Activated CD4-positive, alpha-beta T cell treated with anti-CD3 and anti-CD28 coated beads, Interleukin-2, Interleukin-6, amounts not matched to agents 100 ng/mL and 50 ng/mL, durations not matched to agents 16 hours and 8 hours (primary cell): ENCODE measurements at places on chromosomes 11 and 22.

GRCh38 chr11:88357323-88358039 is 19.9 kb upstream of the CTSC start:
- DNase-seq = peak; percentile 79

- no peak for DNase-seq
Observed at GRCh38 chr22:47567126-47568090, 805.0 kb downstream of the TBC1D22A start.

DNA sequence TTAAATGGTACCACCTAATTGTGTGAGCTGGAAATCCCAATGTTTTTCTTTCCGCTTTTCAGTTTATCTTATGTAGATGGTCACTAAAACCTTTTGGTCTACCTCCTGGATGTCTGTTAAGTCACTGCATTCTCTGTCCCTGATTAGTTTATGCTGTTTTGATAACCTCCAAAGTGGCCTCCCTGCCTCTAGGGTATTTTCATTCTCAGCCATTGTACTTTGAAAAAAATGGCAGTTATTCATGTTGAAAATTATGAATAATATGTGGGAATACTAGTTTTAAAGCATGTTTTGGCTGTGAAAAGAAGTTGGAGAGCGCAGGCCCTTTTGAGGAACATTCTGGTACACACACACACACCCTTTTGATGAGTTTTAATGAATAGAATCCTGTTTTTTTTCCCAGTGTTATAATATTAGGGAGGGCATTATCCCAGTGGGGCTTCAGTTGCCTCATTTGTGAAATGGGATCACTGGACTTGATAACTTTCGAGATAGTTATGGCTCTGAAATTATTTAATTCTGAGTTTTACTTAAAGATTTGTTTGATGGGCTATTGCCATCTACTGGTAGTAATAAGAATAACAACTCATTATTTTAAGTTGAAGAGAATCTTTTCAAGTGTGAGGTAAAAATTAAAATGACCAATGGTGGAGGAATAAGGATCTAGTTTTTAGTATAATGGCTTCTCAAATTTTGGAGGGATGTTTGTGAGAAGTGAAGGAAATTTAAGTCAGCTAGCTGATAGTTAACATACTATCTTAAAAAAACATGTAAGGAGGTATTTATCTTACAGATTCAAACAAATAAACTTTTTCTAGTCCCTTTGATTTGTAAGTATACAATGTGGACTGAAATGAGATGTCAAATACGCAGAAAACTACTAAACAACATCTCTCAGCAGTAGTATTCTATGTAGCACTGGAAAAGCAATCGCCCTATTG is 3.9 kb downstream of the FDX1 start:
- DNase-seq = peak; percentile 24

GRCh38 chr11:102142333-102142732 is 32.1 kb downstream of the YAP1 start:
- no peak for DNase-seq

DNA sequence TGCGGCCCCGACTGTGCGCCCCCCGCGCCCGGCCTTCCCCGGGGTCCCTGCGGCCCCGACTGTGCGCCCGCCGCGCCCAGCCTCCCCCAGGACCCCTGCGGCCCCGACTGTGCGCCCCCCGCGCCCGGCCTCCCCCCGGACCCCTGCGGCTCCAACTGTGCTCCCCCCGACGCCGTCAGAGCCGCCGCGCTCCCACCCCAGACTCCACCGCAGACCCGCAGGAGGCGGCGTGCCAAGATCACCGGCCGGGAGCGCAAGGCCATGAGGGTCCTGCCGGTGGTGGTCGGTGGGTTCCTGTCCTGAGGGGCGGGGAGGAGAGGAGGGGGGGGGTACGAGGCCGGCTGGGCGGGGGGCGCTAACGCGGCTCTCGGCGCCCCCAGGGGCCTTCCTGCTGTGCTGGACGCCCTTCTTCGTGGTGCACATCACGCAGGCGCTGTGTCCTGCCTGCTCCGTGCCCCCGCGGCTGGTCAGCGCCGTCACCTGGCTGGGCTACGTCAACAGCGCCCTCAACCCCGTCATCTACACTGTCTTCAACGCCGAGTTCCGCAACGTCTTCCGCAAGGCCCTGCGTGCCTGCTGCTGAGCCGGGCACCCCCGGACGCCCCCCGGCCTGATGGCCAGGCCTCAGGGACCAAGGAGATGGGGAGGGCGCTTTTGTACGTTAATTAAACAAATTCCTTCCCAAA is 3.1 kb downstream of the DRD4 start:
- no peak for DNase-seq

GRCh38 chr11:73461964-73462363 is 85.8 kb downstream of the RELT start:
- no peak for DNase-seq

DNA sequence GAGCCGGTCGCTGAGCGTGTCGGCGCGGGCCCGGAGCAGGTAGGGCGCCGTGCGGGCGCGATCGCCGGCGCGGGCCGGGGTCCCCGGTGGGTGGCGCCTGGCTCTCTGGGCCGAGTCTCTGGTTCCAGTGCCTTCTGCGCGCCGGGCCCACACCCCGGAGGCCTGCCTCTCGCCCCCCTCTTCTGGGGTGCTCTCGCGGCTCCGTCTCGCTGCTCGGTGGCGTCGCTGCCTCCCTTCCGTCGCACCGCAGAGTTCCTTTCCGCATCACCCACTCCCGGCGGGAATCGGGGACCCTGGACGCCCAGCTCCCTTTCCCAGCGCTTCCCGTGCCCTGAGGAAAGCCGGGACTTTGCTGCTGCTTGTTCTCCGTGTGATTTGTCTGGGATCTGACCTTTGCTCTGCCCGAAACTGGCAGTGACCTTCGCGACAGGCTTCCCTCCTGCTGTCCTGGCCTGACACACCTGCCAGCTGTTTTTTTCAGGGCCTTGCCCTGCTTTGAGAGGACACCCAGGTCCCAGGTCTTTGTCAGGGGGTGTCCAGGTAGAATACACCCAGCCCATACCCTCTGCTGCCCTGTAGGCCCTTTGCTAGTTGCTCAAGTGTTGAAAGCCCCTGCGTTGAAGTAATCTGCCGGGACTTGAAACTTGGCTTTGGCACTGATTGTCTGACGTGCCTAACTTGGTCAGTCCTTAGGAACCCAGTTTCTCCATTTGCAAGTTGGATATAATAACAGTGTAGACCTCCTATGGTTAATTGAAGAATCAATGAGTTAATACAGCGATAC is 711 bp downstream of the FDX1 start:
- DNase-seq = peak; percentile 36

DNA sequence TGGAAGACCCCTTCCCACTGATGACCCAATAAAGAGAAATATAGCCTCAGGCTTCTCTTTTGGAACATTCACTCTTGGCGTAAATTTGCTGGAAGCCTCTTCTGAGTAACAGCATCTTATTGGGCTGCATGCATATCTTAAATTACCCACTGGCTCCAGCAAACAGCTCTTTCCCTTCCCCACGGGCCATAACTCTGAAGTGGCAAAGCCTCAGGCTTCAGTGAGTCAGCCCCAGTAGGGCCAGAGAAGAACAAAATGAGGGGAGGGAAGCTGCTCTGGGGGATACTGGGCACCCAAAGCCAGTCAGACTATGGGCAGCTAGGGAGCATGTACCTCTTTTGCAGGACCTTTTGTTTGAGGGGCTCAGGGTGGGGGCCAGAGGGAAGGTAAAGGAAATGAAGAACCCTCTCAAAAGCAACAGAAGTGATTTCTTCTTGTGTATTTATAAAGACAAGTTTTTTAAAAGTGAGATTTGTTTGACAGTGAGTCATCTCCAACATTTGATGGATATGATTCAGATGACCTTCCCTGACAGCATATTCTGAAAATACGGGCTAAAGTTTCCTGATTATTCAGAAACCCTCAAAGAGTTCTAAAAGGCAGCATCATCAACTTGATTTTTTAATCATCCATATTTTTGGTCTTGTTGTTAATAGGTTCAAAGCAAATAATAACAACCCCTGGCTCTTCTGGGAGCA is 203.4 kb downstream of the KIF18A start:
- DNase-seq = peak; percentile 2

GRCh38 chr11:27237643-27238042 is 125.4 kb downstream of the CCDC34 start:
- no peak for DNase-seq

DNA sequence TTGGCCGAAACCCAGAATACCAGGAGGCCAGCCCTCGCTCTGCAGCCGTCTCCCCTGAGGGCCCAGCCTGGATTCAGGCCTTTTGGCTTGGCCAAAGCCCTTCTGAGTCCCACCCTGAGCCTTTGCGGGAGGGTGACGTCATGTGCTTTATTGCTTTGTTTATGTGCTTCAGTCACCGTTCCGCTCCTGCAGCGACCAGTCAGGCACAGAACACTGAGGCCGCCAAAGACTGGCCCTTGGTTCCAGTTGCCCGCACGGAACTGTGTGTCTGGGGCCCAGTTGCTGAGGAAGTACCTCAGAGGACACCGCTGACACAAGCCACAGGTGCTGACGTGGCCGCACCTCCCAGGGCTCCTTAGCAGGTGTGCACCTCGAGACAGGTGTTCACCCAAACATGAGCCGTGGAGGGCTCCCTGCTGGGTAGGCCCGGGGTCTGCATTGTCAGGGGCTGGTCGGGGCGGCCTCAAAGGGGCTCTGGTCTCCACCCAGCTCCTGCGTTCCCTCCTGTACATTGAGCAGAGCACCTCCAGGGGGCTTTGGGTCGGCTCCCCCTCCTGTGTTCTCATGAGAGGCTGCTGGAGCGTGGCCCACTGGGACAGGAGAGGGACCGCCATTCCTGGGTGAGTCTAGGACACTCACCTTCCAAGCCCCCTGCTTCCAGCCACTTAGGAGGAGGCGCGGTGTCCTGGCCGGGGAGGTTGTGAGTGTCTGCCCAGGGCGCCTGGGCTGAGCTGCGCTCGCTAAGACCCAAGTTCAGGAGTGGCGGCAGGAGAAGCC is 376.8 kb downstream of the TBC1D22A start:
- no peak for DNase-seq

DNA sequence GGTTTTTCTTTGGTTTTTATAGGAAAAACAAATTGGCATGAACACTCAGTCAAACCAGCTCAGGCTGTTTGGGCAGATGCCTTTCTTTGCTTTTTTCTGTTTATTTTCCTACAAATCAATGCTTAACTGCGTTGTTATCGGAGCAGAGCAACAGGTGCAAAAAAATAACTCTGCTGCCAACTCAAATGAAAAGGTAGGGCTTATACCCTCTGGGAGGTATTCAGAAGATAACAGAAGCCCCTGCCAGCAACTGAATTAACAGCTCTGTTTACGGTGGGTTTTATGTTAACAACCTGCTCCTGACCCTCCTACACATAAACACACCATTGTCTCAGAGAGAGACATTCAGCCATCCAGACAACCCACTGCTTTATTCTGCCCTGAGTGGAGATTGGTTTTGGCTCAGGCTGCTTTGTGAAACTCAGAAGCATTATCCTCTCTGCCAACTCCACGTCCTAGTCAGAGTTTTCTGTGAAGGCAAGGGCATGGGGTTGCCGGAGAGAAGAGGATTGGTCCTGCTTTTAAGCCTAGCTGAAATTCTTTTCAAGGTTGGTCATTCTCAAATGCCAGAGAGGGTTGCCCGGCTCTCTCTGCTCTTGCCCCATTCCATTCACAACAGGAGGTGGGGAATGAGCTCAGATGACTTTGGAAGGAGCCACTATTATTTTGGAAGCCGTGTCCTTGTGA is 11.4 kb downstream of the EHF start:
- no peak for DNase-seq

DNA sequence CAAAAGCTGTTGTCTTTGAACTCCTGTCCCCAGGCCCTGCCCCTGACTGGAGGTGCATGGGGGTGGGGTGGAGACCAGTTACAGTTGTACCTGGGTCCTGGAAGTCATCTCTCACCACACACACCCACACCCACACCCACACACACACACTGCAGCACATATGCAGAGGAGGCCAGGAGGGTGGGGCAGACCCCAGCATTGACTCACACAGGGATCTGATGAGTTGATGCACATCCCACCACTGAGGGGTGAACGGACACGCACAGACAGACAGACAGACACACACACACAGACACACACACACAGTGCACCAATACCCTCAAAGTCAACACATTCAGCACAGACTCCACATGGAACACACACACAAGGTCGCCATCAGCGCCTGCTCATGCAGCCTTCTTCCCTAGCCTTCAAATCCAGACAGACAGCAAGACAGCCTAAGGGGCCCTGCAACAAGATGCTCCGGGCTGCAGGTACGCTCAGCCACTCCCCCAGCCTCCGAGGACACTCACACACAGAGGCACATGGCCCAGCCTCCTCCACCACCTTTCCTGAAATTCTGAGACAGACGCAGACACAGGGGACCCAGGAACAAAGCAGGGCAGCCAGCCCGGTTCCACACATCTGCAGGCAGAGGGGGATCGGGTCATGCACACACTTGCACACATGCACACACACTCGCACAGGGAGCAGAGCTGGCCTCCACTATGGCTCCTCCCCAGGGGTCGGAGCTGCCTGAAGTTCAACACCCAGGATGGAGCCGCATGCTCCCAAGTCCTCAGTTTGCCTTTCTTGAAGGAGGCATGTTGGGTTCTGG is 26.5 kb downstream of the SYT7 start:
- DNase-seq = no peak

DNA sequence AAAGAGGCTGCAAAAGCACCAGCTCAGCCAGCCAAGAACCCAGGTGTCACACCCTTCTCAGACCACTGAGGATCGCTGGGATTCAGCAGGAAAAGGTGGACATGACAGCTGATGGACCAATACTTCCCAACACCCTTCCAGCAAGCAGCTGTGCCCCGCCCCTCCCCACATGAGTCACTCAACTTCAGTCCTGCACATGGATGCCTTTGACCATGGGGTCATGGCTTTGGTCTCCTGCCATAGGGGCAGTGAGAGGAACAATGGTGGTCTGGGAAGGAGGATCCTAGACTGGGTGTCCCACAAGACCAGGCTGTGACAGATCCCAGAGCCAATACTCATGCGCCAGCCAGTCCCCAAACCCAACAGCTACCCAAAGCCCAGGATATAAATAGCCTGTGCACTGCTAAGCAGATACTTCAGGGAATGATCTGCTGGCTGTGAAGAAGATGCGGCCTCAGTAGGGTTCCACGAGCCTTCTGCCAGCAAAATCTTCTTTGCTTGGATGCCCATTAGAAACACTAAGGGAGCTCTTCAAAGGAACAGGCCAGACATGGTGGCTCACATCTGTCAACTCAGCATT is 5.5 kb upstream of the RGL4 start:
- DNase-seq = no peak

DNA sequence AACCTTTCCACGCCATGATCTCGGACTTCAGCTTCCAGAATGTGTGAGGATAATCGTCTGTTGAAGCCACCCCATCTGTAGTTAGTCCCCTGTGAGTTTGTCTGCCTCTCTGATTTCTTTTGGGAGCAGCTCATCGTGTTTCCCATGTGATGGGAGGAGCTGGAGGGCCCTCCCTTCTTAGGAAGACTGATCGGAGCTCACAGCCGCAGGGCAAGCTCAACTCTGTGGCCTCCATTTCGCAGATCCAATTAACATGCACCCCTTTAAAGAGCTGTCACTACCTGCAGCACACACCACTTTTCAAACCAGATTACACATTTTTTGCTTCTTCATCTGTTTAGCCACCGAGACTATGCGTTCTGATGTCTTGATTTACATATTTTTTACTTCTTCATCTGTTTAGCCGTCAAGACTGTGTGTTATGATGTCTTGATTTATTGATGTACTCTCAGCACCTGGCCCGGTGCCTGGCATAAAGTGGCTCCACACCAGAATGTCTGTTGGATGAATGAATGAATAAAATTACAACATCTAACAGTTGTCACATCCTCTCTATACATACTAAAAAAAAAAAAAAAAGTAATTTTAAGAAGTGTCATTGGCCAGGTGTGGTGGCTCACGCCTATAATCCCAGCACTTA is 14.9 kb upstream of the PPFIA1 start:
- no peak for DNase-seq
